Upper lobe of right lung (tissue), 1 donor: ENCODE measurements at places on chromosomes 1 and 21.

DNA sequence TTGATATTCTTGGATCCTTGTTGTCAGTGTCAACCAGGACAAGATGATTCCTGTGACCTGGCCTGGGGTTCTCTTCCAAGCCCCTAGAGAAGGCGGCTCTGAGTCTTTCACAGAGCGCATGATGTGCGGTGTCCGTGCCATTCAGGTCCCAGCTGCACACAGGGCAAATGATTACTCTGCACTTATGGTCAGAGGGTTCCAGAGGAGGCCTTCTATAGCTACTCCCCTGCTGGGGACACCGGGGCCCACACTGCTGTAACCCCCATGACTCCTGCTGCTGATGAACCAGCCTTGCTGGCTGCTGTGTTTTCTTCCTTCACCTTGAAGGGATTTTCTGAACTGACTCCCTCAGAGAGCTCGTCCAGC lies 1.5 kb downstream of the PTGFRN start:
- peaks cover 8% of the 10 kb centered on the region for H3K4me1 ChIP-seq
- H3K4me3 ChIP-seq = peak overlapping the region; percentile 68
- H3K27me3 ChIP-seq = no peaks in the 10 kb centered on the region
- H3K27ac ChIP-seq = no peak overlapping the region
- H3K36me3 ChIP-seq = no peaks in the 10 kb centered on the region
- DNase-seq = no peak

DNA sequence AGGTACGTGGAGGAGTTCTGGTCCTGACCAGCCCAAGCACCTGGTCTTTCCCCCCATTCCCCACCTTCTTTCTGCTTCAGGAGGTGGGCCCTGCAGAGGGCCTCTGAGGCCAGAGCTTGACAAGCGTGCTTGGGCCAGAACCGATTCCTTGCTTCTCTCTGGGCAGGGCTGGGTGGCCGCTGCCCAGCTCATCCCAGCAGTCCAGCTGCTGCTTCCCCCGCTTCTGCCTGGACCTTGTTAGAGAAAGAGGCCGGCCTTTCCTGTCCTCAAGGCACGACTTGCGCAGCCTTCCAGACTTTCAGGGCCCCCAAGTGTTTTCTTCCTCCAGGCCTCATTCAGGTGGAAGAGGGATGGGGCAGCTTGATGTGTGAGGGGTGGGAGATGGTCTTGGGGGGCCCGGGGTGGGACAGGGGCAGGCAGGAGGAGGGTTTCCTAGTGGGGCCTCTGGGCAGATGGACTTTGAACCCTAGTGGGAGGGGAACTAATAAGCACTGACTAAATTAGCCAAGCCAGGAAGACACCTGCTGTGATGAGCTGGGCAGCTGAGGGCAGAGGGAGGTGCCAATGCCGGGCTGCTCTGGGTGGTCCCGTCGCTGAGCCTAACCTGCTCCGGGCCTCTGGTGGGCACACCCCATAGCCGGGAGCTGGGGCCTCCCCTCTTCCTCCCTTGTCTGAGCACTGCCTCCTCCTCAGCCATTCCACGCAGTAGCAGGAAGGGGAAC lies 36.5 kb downstream of the ARHGEF10L start:
- no peak for DNase-seq
- H3K4me1 ChIP-seq = peaks cover 1% of the 10 kb centered on the region
- H3K4me3 ChIP-seq = no peak overlapping the region
- H3K27me3 ChIP-seq = no peaks in the 10 kb centered on the region

GRCh38 chr1:157287462-157287861 lies 149.3 kb upstream of the ETV3 start:
- no peak overlapping the region for H3K4me3 ChIP-seq
- H3K36me3 ChIP-seq = no peaks in the 10 kb centered on the region
- H3K27me3 ChIP-seq = peaks cover 4% of the 10 kb centered on the region
- no peak overlapping the region for H3K27ac ChIP-seq

DNA sequence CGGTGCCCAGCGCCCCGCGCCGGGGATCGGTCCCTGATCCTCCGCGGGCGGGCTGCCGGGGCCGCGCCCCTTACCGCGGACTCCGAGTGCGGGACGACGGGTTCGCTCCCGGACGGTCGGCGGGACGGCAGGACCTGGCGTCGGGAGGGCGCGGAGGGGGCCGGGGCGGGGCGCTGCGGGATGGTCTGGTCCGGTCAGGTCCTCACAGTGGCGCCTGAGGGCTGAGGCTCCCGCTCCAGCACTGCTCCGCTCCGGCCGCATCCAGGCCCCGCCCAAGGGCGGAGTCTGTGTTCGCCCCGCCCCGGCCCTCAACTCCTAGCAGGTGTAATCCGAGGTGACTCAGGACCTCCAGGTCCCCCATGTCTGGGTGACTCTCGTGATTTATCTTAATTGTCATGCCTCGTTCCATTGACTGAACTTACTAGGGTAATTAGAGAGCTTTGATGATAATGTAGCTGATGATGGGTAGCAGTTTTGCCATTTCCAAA lies at the start of gene RAB3B:
TSS of gene RAB3B (minus strand) at position 223 of the 488 bp plus-strand sequence. CDS start 13,583 bp downstream, outside the sequence.
- H3K27me3 ChIP-seq = peaks cover 48% of the 10 kb centered on the region
- DNase-seq = peak; percentile 84
- no peak within 1 kb of the TSS for H3K27ac ChIP-seq

- no peak for DNase-seq
- no peak overlapping the region for H3K27ac ChIP-seq
- no peaks in the 10 kb centered on the region for H3K36me3 ChIP-seq
- no peak overlapping the region for H3K4me3 ChIP-seq
These were observed 52.1 kb downstream of the ZSCAN20 start for GRCh38 chr1:33524586-33524985.

- no peak for DNase-seq
- peak overlapping the region; percentile 8 for H3K4me3 ChIP-seq
- peaks cover 53% of the 10 kb centered on the region for H3K27me3 ChIP-seq
- no peaks in the 10 kb centered on the region for H3K36me3 ChIP-seq
- H3K4me1 ChIP-seq = peaks cover 11% of the 10 kb centered on the region
These were observed 7.9 kb upstream of the ADGRB2 start for GRCh38 chr1:31771891-31772668.

- H3K4me3 ChIP-seq = peak overlapping the region; percentile 6
- DNase-seq = no peak
- no peaks in the 10 kb centered on the region for H3K4me1 ChIP-seq
- H3K27me3 ChIP-seq = no peaks in the 10 kb centered on the region
- no peaks in the 10 kb centered on the region for H3K36me3 ChIP-seq
These were observed 43.4 kb upstream of the SLC19A2 start for GRCh38 chr1:169529068-169529642.

DNA sequence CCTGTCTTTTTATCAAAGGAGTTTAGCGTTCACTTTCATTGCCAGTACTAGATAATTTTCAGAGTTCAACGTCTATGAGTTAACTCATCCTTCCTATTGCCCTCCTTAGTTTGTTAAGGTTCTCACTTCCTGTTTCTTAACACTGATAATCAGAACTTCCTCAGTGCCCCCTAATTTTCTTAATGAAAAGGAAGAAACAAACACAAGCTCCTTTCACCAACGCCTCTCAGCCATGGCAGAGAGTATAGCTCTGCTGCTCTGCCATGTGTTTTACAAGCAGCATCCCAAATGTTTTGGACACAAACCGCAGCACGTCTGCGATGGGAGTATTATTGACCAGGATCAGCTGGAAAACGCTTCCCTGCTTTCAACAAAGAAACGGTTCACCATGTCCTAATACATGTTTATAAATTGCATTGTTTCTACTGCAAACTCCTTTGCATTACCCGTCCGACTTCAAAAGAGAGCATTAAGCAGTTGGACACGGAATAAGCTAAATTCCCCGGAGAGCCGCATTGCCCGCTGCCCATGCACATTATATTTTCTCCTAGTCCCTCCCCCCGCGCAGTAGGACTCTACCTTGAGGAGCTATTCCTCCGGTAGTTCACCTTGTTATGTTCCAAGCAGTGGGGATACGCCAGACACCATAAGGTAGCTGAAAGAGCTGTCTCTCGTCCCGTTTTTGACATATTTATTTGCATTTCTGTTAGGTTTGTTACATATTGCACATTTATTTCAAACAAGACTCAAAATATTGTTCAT lies 561 bp downstream of the OLFM3 start:
- no peak for DNase-seq
- no peaks in the 10 kb centered on the region for H3K36me3 ChIP-seq
- no peak overlapping the region for H3K4me3 ChIP-seq
- H3K4me1 ChIP-seq = no peaks in the 10 kb centered on the region
- peaks cover 4% of the 10 kb centered on the region for H3K27me3 ChIP-seq
- no peak overlapping the region for H3K27ac ChIP-seq

DNA sequence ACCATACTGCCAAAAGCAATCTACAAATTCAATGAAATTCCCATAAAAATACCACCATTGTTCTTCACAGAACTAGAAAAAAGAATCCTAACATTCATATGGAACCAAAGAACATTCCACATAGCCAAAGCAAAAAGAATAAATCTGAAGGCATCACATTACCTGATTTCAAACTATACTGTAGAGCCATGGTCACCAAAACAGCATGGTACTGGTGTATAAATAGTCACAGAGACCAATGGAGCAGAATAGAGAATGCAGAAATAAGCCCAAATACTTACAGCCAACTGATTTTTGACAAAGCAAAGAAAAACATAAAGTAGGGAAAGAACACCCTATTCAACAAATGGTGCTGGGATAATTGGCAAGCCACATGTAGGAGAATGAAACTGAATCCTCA lies 6.2 kb upstream of the DEPDC1 start:
- no peak overlapping the region for H3K27ac ChIP-seq
- H3K27me3 ChIP-seq = no peaks in the 10 kb centered on the region
- H3K4me3 ChIP-seq = no peak overlapping the region
- no peaks in the 10 kb centered on the region for H3K36me3 ChIP-seq
- H3K4me1 ChIP-seq = no peaks in the 10 kb centered on the region

GRCh38 chr1:244757091-244757939 lies 78.1 kb upstream of the COX20 start:
- no peak overlapping the region for H3K27ac ChIP-seq
- H3K4me3 ChIP-seq = no peak overlapping the region
- no peak for DNase-seq
- no peaks in the 10 kb centered on the region for H3K4me1 ChIP-seq
- H3K27me3 ChIP-seq = no peaks in the 10 kb centered on the region
- H3K36me3 ChIP-seq = no peaks in the 10 kb centered on the region

DNA sequence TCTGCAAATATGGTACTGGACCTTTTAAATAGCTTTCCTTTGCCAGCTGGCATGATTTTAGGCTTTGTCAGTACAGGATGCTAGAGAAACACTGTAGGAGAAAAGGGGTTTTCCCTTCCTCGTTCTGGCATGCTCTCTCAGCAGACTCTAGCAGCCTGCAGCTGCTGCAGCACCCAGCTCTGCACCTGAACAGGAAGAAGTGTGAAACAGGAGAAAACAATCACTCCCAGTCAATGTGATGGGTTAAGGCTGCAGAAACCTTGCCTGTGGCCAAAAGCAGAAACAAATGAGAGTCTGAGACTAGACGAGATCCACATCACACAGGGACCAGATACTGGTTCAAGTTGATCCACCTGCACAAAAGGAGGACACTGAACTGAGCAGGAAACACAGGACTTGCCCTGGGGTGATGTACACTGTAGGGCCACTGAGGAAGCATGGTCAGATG lies 21.2 kb downstream of the OVGP1 start:
- H3K27me3 ChIP-seq = no peaks in the 10 kb centered on the region
- H3K27ac ChIP-seq = no peak overlapping the region
- no peak overlapping the region for H3K4me3 ChIP-seq
- no peaks in the 10 kb centered on the region for H3K36me3 ChIP-seq
- peaks cover 6% of the 10 kb centered on the region for H3K4me1 ChIP-seq
